ENCODE measurements at places on chromosomes 7 and 10.
A peak's percentile ranks its signal among the peaks of the same experiment; 100 is the strongest.

DNA sequence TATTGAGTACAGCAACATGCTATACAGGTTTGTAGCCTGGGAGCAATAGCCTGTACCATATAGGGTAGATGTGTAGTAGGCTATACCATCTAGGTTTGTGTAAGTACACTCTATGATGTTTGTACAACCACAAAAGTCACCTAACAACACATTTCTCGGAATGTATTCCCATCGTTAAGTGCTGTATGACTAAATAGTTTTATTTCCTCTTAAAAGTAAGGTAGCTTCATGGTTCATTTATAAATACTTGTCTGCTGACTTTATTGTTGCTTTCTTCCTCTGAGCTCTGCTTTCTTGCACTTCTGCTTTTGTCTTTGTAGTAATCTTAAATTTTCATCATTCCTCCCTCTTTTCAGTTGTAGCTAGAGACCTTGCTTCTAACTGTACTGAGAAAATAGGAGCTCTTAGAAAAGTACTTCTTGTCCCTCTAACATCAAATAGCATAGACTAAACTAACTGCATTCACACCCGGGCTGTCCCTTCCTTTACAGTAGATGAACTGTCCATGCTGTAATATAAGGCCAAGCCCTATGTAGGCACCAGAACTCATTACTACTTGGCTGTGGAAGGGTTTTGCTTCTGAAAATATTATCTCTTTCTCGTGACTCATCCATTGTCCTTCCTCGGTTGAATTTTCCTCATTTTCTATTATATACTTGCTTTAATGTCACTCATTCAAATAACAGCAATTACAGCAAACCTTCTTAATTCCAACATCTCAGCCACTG, 55.4 kb upstream of the FAM3C start:
- DNase-seq: no peak

GRCh38 chr7:30463405-30464145, 15.0 kb downstream of the NOD1 start:
- DNase-seq: no peak

- no peak for DNase-seq
Measured at GRCh38 chr7:134446446-134446845, 12.5 kb downstream of the AKR1B1 start.

DNA sequence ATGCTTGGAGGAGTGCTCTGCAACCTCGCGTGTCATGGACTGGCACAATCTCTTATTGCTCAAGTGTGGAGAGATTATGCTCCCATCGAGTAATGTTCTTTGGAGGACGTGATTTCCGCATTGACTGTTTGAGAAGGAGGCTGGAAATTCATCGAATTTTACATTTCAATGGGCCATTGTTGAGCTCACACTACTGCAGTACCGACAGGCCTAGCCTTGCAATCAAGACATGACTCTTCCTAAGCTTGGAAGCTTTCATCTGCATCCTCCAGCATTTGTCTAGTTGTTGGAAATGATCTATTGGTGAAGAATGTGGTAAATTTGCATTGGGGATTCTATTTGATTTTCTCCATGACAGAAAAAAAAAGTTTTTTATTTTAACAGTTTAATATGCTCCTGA, 156.8 kb downstream of the FZD1 start:
- DNase-seq: no peak

- peak; percentile 47 for DNase-seq
Measured at GRCh38 chr10:35433851-35434426, 97.6 kb downstream of the CCNY start.

- DNase-seq: no peak
Measured at GRCh38 chr10:103175580-103176285, 17.3 kb downstream of the NT5C2 start.

GRCh38 chr7:136290351-136290750, 313.2 kb upstream of the MTPN start:
- no peak for DNase-seq

GRCh38 chr7:98251601-98252424, at the start of gene TECPR1:
Gene TECPR1, minus strand, starts transcription at chr7:98252232. Its CDS starts 6,086 bp downstream, at chr7:98246146.
- peak; percentile 94 for DNase-seq

All from NCI-H146 (cell line).